Astrocyte of the spinal cord (primary cell): ENCODE measurements at places on chromosomes 6 and 20.

DNA sequence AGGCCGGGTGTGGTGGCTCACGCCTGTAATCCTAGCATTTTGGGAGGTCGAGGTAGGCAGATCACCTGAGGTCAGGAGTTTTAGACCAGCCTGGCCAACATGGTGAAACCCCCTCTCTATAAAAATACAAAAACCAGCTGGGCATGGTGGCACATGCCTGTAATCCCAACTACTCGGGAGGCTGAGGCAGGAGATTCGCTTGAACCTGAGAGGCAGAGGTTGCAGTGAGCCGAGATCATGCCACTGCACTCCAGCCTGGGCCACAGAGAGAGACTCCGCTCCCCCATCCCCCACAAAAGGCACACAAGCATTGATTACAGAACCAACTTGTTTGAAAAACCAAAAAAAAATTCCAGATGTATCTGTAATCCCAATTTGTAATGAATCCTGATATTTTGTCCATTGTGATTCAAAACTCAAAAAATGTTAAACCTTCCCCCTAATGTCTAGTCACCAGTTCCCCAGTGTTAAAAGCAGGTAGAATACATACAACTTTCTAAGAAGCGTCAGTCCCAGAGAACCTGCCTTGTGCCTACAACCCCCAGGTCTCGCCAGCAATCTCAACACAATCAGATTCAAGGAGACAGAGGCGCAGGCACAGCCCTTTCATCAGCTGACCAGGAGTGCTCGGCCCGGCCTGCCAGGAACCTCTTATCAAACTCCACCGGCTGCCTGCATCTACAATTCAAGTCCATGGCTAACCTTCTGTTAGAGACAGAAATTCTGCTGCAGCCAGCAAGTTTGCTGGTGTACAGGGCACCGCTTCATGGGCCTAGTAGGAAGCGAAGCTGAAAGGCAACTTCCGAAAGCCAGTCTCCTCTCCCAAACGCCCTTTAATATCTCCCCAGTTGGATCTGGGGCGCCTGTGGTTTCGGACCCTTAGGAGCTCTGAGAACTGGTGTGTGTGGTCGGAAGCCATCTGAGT, 2.1 kb downstream of the EZR start:
- peak; percentile 44 for DNase-seq

DNA sequence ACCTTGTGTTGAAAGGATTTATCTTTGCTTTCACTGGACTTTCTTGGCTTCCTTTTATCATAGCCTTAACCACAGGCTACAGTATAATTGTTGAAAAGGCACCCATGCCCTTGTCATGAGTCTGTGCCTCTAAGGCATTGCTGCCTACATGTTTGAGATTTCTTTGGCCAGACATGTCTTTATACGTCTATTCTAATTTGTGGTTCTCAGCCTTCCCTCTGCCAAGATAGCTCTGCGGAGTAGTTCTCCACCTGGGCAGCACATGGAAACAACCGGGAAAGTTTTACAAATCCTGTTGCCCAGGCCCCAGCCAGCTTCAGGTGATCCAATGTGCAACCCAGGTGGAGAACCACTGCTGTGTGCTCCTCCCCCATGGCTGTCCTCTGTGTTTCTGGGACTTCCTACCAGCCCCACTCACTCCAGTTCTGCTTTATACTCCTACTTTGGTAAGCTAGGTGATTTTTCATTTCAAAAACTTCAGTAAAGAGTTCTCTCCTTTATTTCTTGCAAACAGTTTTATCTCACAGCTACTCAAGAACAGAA, 159.6 kb upstream of the MYLIP start:
- DNase-seq, result no peak

GRCh38 chr20:9488063-9488462, 26.3 kb upstream of the LAMP5 start:
- DNase-seq, result no peak

DNA sequence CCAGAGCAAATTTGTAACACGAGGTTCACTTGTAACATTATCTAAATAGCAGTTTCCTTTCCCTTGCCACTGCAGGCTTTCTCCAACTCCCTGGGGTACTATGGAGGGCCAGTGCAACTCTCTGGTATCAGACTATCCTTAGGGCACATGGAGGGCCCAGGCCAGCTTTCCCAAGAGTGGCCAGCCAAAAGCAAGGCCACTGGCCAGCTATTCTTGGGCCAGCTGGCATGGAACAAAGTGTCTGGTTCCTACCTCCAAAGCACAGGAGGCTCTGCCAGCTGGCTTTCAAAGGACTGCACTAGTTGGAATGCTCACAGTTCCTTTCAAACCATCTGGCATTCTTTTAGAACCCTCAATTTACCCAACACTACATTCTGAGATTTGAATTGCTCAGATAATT, 8.7 kb downstream of the RNF24 start:
- DNase-seq, result peak; percentile 43

DNA sequence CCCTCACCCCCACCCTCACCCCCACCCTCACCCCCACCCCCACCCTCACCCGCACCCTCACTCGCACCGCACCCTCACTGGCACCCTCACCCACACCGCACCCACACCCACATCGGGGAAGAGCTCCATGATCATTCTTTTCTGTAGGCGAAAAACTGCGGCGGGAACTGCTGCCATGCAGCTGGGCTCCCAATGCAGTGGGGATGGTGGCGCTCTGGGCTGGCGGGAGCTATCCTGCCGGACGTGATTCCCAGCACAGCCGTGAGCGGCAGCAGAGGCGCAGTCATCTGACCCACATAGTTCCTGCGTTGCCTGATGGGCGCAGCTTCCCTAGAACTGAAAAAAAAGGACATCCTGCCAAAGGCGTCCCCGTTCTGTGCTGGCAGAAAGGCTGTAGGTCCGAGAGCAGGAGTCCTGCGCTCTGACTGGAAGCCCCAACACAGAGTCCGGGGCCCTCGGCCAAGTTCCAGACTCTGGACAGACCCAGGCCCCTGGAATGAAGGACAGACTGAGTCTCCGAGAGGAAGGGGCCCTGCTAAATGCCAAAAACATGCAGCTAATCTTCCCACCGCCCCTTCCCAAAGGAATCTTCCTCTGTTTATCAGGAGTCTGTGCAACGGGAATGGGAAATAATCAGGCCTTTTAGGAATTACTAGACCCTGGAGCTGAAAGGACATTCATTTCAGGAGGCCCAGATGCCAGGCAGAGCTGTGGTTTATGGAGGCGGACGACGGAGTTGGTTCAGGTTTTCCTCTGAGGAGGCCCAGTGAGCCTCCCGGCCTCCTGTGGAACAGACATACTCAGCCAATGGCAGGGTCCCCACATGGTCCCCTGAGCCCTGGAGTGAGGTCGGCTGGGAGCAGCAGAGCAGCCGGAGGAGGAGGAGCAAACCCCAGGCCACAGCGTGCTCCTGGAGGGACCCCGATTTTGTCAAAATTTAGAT, 14.1 kb upstream of the TCFL5 start:
- DNase-seq, result peak; percentile 56

- DNase-seq, result peak; percentile 45
Observed at GRCh38 chr20:461254-462198, 807 bp downstream of the TBC1D20 start.

GRCh38 chr6:21895555-21895954, 302.0 kb downstream of the SOX4 start:
- DNase-seq, result no peak

- DNase-seq, result no peak
Observed at GRCh38 chr6:169000022-169000421, 253.6 kb downstream of the THBS2 start.

GRCh38 chr20:61649105-61649859, 397.2 kb downstream of the CDH4 start:
- DNase-seq, result no peak

- DNase-seq, result no peak
Observed at GRCh38 chr20:47175493-47175892, 181.0 kb downstream of the ZMYND8 start.

DNA sequence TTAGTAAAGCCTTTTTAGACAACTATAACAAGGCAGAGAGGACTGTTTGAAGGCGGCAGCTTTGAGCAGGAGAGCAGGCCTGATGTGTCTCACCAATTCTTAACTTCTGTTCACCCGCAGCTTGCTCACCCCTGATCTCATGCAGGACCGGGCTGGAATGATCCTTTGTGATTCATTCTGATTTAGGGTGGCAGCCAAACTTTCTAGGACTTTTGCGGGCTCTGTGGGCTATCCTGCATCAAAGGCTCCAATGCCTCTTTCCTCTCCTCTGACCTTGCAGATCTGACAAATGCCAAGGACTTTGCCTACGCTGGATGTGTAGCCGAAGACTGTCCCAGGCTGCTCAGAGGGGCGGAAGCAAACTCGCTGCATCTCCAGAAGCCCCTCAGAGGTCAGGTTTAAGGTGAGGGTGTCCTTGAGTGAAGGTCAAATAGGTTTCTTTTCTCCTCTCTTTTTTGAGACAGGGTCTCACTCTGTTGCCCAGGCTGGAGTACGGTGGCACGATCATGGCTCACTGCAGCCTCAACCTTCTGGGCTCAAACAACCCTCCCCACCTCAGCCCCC, 72.3 kb downstream of the VEGFA start:
- DNase-seq, result peak; percentile 52

- no peak for DNase-seq
Observed at GRCh38 chr20:57007171-57007540, 259.3 kb downstream of the BMP7 start.

GRCh38 chr6:65566117-65566516, 140.9 kb downstream of the EYS start:
- no peak for DNase-seq

- peak; percentile 78 for DNase-seq
Observed at GRCh38 chr6:151021896-151022295, 156.4 kb downstream of the MTHFD1L start.

- no peak for DNase-seq
Observed at GRCh38 chr6:32858194-32858593, 4.2 kb downstream of the PSMB9 start.

DNA sequence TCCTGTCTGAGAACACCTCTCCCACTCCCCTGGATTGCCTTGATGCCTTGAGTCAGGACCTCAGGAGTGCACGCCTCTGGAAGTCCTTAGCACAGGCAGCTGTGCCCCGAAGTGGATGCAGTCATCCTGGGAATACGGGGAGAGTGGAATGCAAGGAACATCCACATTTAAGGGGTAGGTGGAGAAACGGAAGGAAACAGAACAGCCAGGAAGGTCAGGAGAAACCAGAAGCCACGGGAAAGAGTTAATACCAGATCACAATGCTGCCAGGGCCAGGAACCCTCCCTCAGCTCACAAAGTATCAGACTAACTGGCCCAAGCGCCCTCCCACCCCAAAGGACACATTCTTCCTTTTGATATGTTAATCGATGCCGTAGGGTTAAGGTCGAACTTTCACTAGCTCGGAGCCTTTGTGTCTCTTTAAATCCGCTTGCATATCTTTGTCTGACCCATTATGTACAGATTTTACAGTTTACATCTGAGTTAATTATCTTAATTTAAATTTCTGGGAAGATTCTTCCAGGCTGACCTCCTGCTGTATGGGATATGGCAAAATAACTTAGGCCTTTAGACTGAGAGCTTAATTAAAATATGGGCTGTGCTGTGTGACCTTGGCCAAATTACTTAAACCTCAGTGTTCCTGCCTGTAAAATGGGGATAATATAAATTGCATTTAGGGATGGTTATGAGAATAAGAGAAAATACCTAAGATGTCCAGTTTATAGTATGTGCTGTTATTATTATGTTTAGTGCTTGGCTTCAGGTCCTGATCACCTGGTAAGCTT, 24.0 kb upstream of the CCND3 start:
- DNase-seq, result no peak

- no peak for DNase-seq
Observed at GRCh38 chr6:126696921-126697693, 357.2 kb downstream of the CENPW start.

DNA sequence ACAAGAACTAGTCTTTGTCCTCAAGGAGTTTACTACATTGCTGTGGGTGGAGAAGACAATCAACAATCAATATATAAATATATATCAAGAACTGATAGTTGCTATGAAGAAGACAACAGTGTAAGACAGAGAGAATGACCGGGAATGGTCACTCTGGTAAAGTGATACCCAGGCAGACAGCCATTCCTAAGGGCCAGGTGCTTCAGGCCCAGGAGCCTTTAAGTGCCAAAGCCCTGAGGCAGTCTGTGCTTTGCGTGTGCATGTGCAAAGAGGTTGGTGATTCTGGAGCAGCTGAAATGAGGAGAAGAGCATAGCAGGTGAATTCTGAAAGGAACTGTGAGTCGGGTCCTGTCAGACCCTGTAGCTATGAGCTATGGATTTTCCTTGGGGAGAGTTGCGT, 154.2 kb downstream of the DOK5 start:
- no peak for DNase-seq

DNA sequence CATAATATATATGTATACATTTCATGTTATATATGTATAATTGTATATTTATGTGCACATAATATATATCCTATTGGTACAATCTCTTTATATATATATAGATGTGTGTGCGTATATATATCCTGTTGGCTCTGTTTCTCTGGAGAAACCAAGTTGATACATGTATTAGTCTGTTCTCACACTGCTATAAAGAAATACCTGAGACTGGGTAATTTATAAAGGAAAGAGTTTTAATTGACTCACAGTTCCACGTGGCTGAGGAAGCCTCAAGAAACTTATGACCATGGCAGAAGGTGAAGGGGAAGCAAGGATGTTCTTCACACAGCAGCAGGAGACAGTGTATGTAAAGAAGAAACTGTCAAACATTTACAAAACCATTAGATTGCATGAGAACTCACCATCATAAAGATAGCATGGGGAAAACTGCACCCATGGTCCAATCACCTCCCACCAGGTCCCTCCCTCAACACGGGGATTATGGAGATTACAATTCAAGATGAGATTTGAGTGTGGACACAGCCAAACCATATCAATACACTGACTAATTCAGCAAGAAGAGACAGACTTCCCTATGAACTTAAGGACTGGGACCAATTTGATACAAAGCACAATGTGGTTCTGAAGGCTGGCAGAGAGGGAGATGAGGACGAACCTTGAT, 14.0 kb downstream of the CST3 start:
- no peak for DNase-seq

DNA sequence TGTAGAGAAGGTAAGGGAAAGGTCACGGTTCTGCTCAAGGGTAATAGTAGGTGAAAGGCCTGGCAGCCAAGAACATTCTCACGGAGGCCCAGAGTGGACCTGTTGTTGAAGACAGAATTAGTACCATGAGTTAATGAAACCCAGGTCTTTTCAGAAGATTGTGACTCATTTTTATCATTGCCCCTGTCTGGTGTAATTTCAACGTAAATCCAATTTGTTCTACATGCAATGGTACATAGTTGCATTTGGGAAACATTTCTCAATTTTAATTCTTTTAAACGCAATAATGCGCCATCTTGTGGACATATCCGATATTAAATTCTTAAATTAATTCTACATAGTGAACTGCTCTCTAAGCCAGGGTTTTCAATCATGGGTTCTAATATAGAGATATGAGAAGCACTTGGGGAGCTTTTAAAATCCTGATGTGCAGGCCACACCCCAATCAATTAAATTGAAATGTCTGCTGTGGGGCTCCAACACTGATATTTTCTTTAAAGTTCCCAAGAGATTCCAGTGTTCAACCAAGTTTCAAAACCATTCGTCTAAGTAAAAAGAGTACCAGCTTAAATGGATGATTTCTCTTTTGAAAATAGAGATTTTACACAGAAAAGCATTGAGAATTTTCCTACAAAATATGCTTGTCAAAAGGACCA, 257.4 kb downstream of the PLCB1 start:
- peak; percentile 71 for DNase-seq

DNA sequence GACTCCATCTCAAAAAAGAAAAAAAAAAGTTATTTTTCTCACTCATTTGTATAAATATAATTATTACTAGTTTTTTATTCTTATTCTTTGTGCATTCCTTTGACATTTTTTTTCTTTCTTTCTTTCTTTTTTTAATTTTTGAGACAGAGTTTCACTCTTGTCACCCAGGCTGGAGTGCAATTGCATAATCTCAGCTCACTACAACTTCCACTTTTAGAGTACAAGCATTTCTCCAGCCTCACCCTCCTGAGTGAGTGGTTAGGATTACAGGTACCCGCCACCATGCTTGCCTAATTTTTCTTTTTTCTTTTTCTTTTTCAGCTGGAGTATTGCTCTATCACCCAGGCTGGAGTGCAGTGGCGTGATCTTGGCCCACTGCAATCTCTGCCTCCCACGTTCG, 51.4 kb upstream of the JARID2 start:
- DNase-seq, result no peak
